ENCODE measurements at places on chromosomes 12 and 14.

DNA sequence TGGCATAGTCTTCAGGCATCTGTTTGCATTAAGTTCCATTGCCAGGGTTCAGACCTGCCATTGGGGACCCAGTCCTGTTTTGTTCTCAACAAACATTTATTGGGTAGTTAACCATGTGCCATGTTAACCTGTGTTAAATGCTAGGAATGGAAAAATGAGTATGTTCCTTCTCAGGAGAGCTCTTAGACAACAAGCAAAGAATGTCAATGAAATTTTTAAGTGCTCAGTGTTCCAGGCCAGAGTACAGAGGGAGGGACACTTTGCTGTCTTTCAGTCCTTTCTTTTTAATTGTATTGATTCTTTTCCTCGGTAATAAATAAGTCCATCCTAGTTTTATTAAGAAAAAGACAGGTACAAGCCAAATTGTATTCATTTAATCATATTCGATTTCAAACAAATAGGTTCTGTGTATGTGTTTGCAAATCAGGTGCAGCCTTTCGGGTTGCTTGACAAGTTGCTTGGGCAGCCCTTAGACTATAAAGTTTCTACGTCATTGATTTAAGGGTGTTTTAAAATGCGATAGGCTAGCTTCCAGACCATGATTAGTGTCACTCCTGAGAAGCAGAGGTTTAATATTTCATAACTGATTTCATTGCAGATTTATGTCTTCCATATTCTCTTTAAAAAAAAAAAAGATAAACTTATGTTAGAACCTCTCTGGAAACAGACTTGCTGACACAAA, 123.1 kb downstream of the DERA start:
- DNase-seq = no peak

- no peak for DNase-seq
Observed at GRCh38 chr14:54709444-54709843, 142.5 kb downstream of the SAMD4A start.

GRCh38 chr12:95790033-95790916, at the start of gene NTN4:
NTN4 (minus strand) TSS chr12:95790764; CDS start chr12:95790309, 455 bp downstream.
- peak; percentile 20 for DNase-seq

- no peak for DNase-seq
Observed at GRCh38 chr12:27915536-27915935, 57.0 kb downstream of the PTHLH start.

GRCh38 chr12:104399740-104400612, 56.8 kb upstream of the CHST11 start:
- no peak for DNase-seq

DNA sequence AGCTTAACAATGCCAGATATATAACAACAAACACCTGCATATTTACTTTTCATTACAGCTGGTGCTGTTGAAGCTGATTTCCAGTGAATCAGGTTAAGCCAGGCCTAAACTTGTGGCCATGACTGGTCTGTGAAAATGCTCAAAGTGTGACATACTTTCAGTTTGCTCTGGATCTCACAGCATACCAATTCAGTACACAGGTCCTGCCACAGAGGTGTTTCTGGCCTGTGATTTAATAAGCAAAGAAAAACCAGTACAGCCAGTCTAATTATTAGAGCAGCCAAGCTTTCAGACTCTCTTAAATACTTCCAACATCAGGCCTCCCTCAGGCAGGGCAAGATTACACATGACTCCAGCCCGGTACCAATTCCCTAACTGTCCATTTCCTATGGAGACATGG, 27.4 kb upstream of the TMCC3 start:
- no peak for DNase-seq

DNA sequence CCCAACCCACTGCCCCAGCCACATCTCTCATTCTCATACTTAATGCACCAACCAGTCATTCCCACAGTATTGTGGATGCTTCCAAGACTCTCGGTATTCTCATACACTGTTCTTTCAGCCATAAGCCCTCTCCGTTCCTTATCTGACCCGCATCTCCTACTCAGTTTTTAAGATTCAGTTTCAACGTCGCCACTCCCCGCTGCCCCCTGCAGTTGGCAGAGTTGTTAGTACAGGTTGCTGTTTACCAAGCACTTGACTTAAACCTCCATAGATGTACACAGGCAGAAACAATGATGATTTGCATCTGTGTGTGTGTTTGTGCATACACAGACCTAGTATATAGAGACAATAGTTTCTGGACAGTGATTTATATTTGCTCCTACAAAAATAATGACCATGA, 40.2 kb downstream of the PAH start:
- DNase-seq = no peak

DNA sequence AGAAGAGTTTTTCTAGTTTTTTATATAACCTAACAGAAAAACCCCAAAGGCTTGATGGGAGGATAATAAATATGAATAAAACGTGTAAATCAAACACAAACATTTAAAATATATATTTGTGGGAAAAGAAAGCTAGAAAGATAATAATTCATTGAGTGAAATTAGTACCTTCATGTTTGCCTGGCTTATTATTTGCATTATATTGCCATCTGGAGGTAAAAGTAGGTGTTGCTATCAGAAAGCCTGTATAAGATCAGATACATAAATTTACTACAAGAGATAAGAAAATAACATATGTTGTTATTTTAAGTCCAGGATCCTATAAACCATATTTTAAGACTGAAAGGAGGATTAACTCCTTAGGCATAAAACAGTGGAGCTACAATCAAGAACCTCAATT, 77.7 kb downstream of the NTS start:
- DNase-seq = no peak

DNA sequence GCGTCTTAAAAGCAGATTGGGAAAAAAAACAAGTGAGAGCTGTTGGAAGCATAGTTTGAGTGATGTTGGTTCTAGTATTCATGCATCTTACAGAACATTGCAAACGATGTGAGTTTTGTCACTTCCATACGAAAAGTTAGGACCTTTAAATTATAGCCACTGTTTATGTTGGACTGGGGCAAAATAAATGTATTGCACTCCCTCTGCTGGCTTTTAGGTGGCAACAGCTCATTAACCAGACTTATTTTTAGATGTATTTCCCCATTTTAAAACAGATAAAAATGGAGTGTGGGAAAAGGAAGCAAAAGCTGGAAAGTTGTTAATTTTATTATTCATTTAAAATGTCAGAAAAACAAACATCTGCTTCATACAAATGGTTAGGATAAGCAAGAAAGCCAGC, 111.9 kb downstream of the LGR5 start:
- DNase-seq = no peak

- DNase-seq = peak; percentile 49
Observed at GRCh38 chr14:90419200-90419599, 22.4 kb downstream of the CALM1 start.

GRCh38 chr14:104172349-104172748, 34.0 kb downstream of the KIF26A start:
- no peak for DNase-seq

DNA sequence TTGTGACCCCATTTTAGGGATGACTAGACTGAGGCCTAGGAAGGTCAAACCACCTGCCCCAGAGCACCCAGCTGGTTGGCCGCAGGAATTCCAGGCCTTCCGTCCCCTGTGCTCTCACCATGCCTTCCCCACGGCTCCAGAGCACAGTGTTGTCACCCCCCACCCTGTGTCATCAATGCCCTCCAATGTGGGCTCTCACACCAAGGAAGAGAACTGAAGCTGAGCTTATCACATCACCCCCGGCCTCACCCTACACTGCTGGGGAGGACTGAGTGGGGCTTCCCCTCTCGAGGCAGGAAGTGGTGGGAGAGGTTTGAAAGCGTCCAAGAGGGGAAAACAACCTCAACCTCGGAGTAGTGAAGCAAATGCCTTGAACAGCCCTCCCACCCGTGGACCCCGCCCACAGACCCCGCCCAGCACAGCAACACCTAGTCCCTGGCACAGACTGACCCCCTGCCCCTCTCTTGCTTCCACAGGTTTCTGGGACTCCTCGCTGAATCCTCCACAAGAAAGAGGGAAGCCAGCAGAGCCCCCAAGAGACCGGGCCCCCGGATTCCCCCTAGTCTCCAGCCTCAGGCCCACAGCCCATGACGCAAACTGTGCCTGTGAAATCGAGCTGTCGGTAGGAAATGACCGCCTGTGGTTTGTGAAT, 97.2 kb downstream of the LGMN start:
- DNase-seq = no peak

GRCh38 chr12:46359667-46360280, 12.8 kb downstream of the SLC38A2 start:
- DNase-seq = no peak

DNA sequence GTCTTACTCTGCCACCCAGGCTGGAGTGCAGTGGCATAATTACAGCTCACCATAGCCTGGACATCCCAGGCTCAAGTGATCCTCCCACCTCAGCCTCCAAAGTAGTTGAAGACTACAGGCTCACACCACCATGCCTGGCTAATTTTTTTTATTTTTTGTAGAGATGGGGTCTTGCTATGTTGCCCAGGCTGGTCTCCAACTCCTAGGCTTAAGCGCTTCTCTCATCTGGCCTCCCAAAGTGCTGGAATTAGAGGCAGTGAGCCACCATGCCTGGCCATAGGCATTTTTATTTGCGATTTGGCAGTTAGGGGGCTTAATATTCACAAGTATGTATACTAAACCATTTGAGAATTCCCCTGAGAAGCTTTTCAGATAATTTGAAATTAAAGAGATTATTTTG, 19.1 kb downstream of the PNMA1 start:
- DNase-seq = no peak

GRCh38 chr12:79775355-79776027, 84.7 kb upstream of the PAWR start:
- no peak for DNase-seq

DNA sequence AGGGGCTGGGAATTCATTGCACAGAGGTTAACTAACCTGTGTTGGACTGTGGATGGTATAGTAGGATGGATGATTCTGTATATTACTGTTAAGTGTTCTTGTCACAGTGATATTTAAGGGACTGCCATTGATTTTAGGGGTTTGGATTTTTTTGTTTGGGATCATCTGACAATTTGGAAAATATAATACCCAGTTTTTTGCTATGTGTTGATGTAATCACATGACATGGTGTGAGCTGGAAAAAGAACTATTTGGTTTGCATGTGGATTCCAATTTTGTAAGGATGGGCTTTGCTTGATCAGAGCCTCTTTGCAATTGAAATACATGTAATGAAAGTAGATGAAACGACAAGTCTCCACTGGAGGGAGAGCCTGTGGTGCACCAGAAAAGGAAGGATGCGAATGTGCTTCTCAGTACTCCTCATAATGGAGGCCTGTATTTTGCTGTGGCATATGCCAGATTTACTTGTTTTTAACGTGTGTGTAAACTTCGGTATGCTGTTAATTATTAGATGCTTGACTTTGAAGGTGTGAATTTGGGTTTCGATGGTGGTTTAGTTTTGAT, 2.7 kb downstream of the DYRK2 start:
- DNase-seq = no peak

All from NCI-H2171 (cell line).